Cardiac muscle cell (in vitro differentiated cells and primary cell): ENCODE measurements at places on chromosomes 16 and 17. TPM values are rescaled to one million over a fixed set of nuclear protein-coding genes. Genes with fewer than 3 reads are reported as not detected.

Gene CACNA1G
- total RNA-seq, result 29.7 and 46.1 TPM in 2 replicates

- no peaks in the 10 kb centered on the region for H3K4me1 ChIP-seq
- peak; percentile 34 for DNase-seq
- no peak overlapping the region for H3K27ac ChIP-seq
- peaks cover 40% of the 10 kb centered on the region for H3K27me3 ChIP-seq
- no peaks in the 10 kb centered on the region for H3K36me3 ChIP-seq
These were observed 251.4 kb upstream of the RPL38 start for GRCh38 chr17:73952082-73952479.

- H3K4me1 ChIP-seq, result peaks cover 16% of the 10 kb centered on the region
- no peaks in the 10 kb centered on the region for H3K36me3 ChIP-seq
These were observed 16.2 kb upstream of the COL1A1 start for GRCh38 chr17:50217591-50217990.

Gene FOXN1
- total RNA-seq, result 0.06 and 0.18 TPM in 2 replicates

Gene TMIGD1
- not detected in 2 replicates for total RNA-seq
